ENCODE measurements at places on chromosomes 5 and 9.

DNA sequence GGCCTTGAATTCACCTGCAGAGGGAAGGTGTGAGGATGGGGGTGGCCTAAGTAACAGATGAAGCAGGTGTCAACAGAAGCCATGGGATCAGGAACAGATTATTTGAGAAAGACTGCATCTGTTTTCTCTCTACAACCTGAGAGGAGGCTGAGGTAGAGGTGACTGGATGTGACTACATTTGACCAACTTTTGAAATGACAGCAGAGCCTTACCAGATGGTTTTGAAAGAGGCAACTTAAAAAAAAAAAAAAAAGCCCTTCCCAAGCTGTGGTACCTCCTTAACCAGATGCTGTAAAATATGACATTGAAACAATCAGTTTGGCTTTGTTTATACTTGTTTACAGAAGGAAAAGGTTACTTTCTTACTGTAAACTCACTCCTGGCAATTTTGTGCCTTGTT is 108.6 kb downstream of the TRIO start:
- DNase-seq, result no peak

DNA sequence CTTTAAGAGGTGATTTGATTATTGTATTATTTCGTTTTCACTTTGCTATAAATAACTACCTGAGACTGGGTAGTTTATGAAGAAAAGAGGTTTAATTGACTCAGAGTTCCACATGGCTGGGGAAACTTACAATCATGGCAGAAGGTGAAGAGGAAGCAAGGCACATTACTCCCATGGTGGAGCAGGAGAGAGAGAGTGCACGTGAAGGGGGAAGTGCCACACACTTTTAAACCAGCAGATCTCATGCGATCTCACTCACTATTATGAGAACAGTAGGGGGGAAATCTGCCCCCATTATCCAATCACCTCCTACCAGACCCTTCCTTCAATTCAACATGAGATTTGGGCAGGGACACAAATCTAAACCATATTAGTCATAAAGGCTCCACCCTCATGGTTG is 36.1 kb upstream of the NDFIP1 start:
- DNase-seq, result no peak

DNA sequence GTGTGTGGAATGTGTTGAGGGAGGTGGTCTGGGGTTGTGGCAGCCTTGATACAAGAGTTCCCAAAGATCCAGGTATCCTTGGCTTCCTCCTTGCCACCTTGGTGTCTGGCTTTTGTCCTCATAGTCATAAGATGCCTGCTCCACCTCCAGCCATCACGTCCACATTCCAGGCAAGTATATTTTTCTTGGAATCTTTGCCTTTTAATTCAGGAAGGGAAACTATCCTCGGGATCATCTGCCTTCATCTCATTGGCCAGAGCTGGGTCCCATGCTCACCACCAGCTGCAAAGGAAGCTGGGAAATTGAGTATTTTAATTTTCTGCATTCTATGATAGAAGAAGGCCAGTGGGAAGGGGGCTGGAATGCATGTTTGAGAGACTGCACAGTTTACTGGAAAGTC is 186.7 kb downstream of the C9orf50 start:
- no peak for DNase-seq

DNA sequence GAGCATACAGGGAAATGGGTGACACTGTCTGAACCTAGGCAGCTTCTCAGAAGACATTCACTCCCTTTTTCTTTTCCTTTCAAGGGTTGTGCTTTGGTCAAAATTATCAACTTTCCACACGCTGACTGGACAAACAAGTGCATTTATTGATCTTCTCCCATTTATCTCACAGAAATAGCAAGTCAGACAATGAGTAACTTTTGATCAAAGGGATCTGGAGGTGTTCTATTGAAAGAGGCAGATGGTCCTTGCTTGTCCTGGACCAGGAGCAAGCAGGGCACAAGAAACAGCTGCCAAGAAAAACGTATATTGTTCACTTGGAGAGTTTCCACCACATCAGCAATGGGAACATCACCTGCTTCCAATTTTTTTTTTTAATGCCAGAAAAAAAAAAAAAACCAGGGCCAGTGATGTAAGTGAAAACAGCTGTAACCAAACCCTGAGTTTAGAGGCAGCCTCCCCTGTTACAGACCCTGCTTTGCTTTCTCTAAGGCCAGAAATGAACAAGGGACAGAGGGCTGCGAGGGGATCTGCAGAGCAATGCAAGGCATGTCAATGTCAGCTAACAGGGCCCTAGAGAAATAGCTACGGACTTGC is 79.8 kb downstream of the NIPSNAP3B start:
- no peak for DNase-seq

GRCh38 chr9:124429530-124429867 is 14.3 kb upstream of the PSMB7 start:
- DNase-seq, result no peak

GRCh38 chr5:137453483-137454080 is 45.5 kb downstream of the SPOCK1 start:
- no peak for DNase-seq

DNA sequence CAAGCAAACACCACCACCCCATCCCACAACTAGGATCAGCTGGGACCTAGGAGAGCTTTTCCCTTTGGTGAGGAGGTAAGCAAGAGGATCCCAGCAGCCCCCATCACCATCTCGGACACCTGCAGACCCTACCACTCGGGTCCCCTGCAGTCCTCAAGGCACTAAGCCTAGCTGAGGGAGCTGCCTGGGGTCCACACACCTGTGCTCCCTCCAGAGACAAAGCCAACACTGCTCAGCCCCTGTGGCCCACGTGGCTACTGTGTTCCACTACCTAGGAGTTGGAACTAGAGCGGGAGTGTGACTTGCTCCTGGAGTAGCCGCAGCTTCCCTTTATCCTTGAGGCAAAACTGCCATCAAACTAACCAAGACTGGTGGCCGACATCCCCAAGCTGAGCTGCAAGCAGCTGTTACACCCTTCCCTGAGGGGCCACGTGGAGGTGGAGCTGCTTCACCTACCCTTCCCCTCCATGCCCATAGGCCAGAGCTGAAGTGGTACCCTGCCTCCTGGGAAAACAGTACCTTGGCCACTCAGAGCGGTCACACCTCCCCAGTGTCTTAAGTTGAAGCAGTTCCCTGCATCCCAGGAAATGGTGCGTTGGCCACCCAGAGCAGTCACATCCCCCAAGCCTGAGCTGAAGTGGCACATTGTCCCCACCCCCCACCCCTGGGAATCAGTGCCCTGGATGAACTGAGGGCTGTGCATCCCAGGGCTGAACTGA is 205.5 kb downstream of the CACNA1B start:
- DNase-seq, result no peak

GRCh38 chr9:104911032-104911607 is 16.8 kb downstream of the ABCA1 start:
- DNase-seq, result no peak

- DNase-seq, result no peak
These were observed 77.6 kb downstream of the ALDH1A1 start for GRCh38 chr9:72875221-72875620.

DNA sequence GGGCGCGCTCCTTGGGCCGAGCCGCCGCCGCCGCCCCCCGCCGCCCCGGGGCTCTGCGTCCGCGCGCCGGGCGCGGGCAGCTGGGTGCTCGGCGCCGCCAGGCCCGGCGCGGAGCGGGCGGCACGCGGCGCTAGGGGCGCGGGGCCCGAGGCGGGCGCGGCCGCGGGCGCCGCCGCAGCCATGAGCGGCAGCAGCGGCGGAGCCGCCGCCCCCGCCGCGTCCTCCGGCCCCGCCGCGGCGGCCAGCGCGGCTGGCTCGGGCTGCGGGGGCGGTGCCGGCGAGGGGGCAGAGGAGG is 351 bp downstream of the TRIO start:
- no peak for DNase-seq

DNA sequence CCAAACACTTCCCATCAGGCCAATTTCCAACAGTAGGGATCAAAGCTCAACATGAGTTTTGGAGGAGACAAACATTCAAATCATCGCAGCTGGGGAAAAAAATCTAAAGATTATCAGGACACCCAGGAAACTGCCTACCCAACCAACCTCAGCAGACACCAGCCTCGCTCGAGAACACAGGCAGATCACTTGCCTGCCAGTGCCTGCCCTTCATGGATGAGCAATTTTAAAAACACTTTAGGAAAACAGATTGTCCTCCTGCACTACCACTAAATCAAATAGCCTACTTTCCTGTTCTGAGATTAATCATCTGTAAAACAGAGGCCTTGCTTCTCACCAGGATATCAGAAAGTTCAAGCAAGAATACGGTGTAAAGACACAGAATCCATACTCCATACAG is 14.7 kb upstream of the TMEM174 start:
- DNase-seq, result no peak

GRCh38 chr9:122377241-122378164 is 6.7 kb downstream of the PTGS1 start:
- no peak for DNase-seq

Measured in transverse colon (tissue), 4 donors.